ENCODE measurements at places on chromosomes 12 and 14.
A peak's percentile ranks its signal among the peaks of the same experiment; 100 is the strongest.

GRCh38 chr12:1837541-1838204 lies 17.3 kb downstream of the LRTM2 start:
- DNase-seq = no peak

DNA sequence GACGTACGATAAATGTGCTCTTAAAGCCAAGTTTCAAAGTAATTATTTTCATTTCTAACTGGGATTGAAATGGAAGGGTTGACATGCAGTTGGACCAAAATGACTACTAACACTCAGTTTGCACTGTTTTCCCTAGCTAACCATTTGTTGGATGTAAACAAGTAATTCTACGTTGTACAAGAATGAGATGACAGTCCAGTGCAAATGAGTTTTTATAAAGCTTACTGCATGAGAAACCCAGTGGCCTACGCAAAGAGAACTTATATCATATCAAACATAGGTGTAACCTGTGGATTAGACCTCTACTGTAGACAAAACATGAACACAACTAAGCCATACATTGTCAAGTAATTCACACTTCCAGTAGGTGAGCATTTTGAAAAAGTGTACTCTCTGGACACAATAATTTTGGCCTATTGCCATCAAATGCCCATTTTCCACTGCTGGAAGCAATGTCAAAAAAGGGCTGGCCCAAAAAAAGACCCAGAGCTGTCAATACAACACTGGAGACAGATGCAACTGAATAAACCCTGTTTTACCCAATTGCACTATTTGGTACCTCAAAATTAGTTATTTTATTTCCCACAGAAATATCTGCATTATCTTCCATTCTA lies 12.8 kb downstream of the SLC38A2 start:
- no peak for DNase-seq

- no peak for DNase-seq
These were observed 25.8 kb upstream of the ACTN1 start for GRCh38 chr14:69004731-69005431.

DNA sequence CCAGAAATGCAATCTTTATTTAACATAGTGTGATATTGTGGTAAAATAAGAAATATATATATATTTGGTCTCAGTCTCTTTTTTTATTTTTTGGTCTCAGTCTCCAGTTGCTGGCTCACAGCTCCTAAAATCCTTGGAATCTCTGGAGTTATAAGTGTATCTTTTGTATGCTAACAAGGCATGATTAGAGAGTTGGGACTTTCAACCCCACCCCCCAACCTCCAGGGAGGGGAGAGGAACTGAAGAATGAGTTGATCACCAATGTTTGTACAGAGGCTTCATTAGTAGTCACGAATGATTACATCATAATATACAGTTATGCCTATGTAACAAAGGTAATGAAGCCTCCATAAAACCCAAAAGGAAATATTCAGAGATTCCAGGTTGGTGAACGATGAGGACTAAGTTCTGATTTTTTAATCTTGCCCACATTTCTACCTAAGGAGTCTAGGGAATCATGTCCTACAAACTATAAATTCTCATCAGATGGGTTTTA lies 22.8 kb upstream of the LALBA start:
- DNase-seq = no peak

DNA sequence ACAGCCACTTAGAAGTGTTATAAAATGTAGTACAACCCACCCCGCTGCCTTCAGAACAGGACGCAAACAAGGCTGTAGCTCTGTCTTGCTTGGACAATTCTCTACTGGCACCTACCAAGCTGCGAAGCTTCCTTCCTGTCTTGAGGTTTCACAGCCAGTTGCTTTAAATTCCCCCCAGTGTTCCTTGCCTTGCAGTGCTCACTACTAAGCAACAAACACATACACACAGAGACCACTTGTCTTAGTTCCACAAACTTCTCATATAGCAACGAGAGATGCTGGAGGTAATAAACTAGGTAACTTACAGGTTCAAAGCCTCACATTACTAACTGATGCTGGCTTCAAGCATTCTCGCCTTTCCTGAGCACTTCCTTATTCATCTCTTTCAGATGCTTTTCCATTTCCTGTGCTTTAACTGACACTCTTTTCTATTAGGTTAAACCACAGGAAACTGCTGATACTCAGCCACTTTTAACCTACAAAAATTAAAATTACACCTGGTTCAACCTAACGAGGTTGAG lies 91.5 kb upstream of the PTGDR start:
- peak; percentile 13 for DNase-seq

DNA sequence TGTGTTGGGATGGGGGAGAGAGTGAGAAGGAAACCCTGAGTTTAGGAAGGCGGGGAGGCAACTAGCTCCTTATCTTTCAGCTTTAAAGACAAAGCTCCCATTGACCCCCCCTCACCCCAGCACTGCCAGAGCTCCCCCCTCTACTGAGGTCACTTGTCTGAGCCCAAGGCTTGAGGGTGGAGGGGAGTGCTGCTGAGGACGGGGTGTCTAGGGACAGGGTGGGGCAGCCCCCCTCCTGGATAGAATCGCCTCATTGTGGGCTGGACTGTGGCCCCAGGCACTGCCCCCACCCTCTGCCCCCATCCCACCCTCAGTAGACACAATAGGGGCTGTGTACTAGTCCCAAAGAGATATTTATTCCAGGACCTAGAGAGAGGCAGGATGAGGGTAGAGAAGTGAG lies 3.0 kb downstream of the ERBB3 start:
- no peak for DNase-seq

- no peak for DNase-seq
These were observed 38.6 kb downstream of the SYNE2 start for GRCh38 chr14:63891148-63891975.
